CD4-positive, alpha-beta T cell treated with Interleukin-17A for 1 hour (primary cell): ENCODE measurements at places on chromosomes 4 and X.

GRCh38 chr4:145912376-145912775 is 26.2 kb downstream of the ZNF827 start:
- DNase-seq, result no peak

- DNase-seq, result no peak
Observed at GRCh38 chr4:25790024-25790423, 72.8 kb downstream of the SEL1L3 start.

DNA sequence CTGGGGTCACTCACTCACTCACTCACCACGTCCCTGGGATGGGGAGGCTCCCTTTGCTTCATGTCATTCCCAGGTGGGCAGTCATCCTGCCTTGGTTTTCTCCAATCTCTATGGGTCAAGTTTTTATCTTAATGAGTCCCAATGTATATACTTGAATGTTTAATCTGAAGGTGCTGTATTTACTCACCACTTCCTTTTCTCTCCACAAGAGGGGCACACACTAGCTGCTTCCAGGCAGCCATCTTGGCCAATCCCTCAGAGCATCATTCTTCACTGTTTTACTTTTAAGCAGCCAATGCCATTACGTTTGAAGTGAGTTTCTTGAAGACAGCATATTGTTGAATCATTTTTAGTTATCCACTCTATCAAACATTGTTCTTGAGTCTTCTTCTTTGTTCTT is 153.4 kb upstream of the ARSJ start:
- no peak for DNase-seq

DNA sequence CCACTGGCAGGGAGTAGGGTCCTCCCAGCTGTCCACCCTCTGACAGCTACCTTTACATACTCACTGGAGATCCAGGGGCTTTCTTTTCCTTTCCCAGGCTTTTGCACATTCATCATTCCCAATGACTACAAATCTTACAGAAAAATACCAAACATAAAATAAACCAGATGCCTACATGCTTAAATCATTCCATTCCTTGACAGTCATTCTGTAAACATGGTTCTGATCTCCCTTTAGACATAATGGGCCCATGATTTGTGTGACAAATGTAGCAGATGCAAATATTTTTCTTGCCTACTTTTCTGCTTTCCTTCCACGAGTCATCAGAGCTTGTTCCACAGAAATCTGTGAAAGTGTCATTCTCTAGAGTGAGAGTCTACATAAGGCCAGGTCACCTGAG is 207.0 kb downstream of the IDS start:
- DNase-seq, result no peak

DNA sequence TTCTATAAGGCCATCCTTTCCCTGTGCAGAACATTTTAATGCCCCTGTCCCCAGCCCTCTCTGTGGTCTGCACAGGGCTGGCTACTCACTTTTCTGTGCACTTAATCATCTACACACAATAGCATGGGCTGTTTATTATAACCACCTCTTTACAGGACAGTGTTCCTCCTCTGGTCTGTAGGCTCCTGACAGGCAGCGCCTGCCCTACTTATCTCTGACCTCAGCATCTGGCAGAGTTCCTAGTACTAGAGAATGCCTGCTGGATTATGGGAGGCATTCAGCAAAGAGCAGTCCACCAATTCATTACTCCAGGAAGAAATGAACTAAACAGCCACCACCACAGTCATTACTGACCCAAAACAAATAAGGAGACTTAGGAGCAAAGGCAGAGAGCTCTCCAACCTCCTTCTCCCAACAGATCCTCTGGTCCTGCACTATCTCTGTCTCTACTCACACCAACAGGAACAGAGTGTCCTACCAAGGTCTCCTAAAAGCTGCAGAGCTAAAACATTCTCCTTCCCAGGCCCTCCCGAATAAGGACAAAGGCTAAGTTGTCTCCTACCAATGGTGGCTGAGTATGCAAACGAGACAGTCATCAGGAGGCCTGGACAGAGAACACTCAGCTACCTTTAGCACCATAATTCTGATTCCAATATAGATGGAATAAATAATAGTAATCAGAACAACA is 279.2 kb downstream of the QDPR start:
- no peak for DNase-seq

DNA sequence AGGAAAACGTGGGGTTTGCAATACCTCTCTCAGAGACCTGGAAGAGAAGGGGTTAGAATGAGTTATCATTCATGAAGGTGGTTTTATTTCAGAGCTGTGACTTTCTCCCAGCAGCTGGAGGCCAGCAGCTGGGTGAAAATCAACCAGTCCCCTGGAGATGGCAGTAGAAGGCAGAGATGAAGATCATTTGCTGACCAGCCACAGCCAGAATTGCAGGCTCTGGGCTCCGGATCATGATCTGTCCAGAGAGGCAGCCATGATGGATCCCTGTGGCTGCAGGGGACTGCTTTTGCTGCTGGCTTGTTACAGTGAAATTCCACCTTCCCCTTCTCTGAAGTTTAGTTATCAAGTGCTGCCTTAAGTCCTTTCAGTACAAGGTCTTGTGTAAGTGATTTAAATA is 46.9 kb upstream of the TAB3 start:
- no peak for DNase-seq

GRCh38 chr4:40316782-40317635 is 18.1 kb upstream of the CHRNA9 start:
- peak; percentile 89 for DNase-seq

GRCh38 chr4:82493721-82494425 is 63.5 kb downstream of the ENOPH1 start:
- no peak for DNase-seq

DNA sequence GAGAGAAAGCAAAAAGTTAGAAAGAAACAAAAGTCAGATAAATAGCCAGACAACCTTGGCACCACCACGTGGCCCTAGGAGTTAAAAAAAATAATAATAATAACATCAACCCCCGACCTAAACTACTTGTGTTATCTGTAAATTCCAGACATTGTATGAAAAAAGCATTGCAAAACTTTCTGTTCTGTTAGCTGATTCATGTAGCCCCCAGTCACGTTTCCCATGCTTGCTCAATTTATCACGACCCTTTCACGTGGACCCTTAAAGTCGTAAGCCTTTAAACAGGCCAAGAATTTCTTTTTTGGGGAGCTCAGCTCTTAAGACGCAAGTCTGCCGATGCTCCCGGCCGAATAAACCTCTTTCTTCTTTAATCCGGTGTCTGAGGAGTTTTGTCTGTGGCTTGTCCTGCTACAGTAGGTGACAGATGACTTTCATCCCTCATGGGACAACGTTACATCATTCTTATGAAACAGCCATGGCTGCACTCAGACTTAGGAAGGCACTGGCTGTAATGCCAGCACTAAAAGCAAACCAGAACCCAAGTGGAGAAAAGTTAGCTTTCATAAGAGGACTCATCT is 520 bp downstream of the ACOX3 start:
- no peak for DNase-seq

DNA sequence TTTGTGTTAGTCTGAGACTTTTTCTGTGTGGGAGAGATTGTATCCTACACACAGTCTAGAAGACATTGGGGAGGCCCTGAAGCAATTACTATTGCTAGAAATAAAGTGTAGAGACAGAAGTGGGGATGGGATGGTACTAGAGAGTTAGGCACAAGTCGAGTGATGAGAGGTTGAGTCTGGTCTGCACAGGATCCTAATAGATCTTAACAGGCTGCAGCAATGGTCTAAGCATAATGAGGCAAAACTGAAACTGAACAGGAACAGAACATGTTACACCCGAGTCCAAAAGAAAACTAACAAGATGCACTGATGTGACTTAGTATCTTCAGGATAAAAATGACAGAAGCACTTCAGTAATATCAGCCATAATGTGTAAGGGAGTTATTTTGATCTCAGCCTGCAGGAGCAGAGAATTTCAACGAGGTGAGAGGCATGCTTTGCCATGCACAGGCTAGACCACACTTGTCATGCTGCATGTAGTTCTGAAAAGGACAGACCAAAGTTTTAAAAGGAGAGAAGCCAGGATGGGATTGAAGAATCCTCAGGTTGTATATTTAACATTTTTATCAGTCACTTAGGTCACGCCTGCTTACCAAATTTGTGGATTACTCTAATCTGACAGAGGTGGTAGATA is 205.8 kb upstream of the BOD1L1 start:
- no peak for DNase-seq

DNA sequence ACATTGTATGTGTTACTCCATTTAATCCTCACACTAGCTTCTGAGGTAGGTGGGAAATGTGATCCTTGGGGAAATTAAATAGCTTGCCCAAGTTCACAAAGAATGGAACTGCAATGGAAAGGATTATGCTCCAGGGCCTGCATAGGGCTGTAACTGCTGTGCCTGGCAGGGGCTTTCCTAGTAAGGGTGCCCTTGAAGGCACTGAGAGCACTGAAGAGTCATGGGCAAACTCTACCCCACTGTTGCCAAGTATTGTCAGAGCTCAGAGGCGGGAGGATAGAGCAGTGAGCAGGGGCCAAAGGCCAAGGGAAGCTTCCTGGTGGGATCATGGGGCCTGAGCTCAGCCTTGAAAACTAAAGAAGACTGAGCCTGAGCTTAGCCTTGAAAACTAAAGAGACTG is 133.0 kb upstream of the NALF2 start:
- no peak for DNase-seq

GRCh38 chr4:168710353-168710946 is 213.6 kb downstream of the PALLD start:
- DNase-seq, result peak; percentile 13

GRCh38 chr4:37715889-37716402 is 29.8 kb upstream of the RELL1 start:
- DNase-seq, result no peak

DNA sequence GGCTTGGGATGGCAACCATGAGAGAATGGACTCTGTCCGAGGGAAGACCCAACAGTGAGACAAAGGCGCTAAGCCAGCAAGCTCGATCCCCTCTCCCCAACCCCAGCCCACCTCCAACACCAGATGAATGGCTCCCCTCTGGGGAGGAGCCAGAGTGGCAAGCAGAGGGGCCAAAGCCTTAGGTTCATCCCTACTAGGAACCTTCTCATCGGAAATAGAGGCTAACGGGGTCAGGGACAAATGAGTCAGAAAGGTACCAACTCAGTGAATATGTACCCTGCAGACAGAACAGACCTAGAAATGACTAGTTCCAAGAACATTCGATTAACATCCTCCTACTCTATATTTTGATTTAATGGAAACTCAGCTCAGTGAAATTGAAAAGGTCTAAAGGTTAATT is 73.9 kb downstream of the NSG1 start:
- DNase-seq, result no peak

GRCh38 chr4:36310793-36311192 is 29.4 kb downstream of the DTHD1 start:
- DNase-seq, result peak; percentile 21

- DNase-seq, result no peak
Observed at GRCh38 chrX:8897259-8897658, 96.1 kb upstream of the FAM9A start.

DNA sequence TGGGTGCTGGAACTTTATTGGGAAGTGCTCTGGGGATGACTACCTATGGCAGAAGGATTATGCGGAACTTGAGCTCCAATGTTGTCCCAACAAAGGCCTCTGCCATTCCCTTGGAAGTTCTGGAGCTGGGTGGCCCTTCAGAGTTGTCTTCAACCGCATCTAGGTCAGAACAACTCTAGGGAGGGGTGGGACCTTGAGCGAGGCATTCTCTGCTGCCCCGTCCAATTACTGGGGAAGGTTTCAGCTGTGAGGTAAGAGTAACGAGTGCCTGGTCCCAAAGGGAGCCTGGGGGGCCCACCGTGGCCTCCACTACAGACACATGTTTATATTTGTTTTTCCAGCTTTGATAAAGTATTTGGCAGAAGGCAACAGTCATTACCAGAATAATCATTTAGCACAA is 79.4 kb downstream of the MAOA start:
- no peak for DNase-seq

DNA sequence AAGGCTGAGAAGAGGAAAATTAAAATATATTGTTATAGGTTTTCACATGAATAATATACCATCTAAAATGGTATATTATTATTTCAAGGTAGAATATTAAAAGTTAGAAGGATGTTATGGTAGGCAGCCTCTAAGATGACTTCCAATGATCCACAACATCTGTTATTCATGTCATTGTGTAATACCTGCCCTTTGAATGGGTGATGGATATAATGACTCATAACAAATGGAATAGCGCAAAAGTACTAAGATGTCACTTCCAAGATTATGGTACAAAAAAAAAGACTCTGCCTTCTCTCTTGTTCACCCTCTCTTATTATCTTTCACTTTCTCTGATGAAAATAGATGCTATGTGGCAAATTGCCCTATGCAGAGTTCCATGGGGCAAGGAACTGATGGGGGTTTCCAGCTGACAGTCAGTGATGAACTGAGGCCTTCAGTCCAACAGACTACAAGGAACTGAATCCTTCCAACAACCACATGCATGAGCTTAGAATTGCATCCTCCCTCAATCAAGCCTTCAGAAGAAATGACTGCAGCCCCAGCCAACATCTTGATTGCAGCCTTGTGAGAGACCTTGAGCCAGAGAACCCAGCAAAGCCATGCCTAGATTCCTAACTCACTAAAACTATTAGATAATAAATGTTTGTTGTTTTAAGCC is 57.7 kb downstream of the HS6ST2 start:
- no peak for DNase-seq

DNA sequence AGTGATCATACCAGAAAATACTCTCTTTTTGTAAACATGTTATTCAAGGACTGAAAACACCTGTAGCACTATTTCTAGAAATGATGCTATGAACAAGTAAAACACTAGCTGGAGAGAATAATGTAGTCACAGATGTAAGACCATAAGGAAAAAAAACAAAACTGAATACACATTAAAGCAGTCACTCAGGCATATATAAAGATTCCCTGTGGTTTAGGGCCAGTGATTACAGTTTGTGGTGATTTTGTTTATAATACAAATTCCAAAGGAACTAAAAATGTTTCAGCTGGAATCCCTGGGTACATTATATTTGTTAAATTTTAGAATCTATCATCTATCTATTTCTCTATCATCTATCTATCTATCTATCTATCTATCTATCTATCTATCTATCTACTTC is 777.8 kb upstream of the FRG1 start:
- no peak for DNase-seq

- DNase-seq, result no peak
Observed at GRCh38 chr4:148589182-148589581, 147.0 kb upstream of the NR3C2 start.

DNA sequence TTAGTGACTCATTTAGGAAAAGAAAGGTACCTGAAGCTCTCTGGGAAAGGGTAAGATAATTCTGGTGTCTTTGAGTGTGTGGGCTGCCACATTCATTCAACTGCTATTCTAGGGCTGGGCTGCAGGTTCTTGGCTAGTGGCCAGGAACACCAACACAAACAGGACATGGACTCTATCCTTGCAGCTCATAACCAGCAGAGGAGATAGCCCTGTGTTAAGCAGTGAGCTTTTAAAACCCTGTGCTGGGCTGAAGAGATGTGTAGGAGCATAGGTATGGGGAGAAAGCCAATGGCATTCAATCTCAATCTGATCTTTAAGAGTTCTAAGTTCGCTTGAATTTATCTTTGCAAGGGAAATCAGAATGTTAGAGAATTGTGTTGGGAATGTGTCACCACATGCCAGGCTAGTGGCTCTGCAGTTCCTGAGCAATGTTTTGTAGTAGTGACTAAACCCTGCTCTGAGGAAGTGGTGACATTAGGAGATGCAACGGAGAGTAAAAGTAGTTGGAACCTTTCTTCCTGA is 39.2 kb downstream of the SGMS2 start:
- DNase-seq, result no peak

GRCh38 chrX:150577174-150577573 is 8.8 kb downstream of the MTM1 start:
- DNase-seq, result no peak
